Heart left ventricle (tissue), 16 donors: ENCODE measurements at places on chromosomes 11 and 22. TPM values are rescaled to one million over a fixed set of nuclear protein-coding genes. Genes with fewer than 3 reads are reported as not detected.

Gene SLC15A3
- total RNA-seq: 19.1 TPM

Gene MFNG
- total RNA-seq: 10.9 TPM

Gene GAL
- total RNA-seq: not detected

Gene CARD16
- total RNA-seq: 5.7 TPM

Gene RAB36
- total RNA-seq: 0.25 TPM

Gene GRAP2
- total RNA-seq: 5.0 TPM

Gene CHADL
- total RNA-seq: 11.1 TPM

Gene ZC3H12C
- 18.8 TPM for total RNA-seq

Gene RIMBP3B
- total RNA-seq: 0.38 TPM

GRCh38 chr11:102287964-102288724, 29.1 kb upstream of the BIRC3 start:
- peak; percentile 31 for DNase-seq
- H3K4me1 ChIP-seq: no peaks in the 10 kb centered on the region
- no peak overlapping the region for H3K4me3 ChIP-seq

DNA sequence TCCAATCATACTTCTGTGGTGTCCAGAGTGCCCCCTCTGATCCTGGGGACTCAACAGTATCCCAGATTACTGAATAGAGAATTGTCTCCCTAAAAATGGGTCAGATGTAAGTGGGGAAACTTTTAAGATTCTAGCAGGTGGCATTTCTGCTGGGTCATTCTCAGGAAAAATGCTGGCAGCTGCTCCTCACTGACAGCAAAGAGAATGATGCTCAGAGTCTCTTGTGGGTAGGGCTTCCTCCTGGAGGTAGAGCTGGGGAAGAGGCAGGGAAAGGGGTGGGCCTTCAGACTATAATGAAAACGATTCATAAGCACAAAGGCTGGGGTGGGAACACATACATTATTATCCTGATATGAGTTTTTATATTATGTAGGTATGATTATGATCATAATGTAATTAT, 647.2 kb downstream of the NELL1 start:
- H3K27me3 ChIP-seq: no peaks in the 10 kb centered on the region
- H3K4me3 ChIP-seq: no peak overlapping the region
- no peaks in the 10 kb centered on the region for H3K4me1 ChIP-seq
- no peak overlapping the region for H3K27ac ChIP-seq

- no peaks in the 10 kb centered on the region for H3K27me3 ChIP-seq
- H3K27ac ChIP-seq: no peak overlapping the region
- no peak for DNase-seq
- H3K4me3 ChIP-seq: no peak overlapping the region
- no peaks in the 10 kb centered on the region for H3K36me3 ChIP-seq
These were observed 22.0 kb upstream of the TUB start for GRCh38 chr11:8059030-8059429.

- no peaks in the 10 kb centered on the region for H3K27me3 ChIP-seq
- DNase-seq: peak; percentile 80
- peaks cover 15% of the 10 kb centered on the region for H3K4me1 ChIP-seq
- peaks cover 5% of the 10 kb centered on the region for H3K36me3 ChIP-seq
These were observed 155.7 kb downstream of the NAV2 start for GRCh38 chr11:19868281-19868821.

GRCh38 chr11:129828301-129828836, 12.7 kb downstream of the TMEM45B start:
- no peak overlapping the region for H3K27ac ChIP-seq
- H3K36me3 ChIP-seq: no peaks in the 10 kb centered on the region
- H3K27me3 ChIP-seq: no peaks in the 10 kb centered on the region
- H3K4me1 ChIP-seq: no peaks in the 10 kb centered on the region

GRCh38 chr11:79100093-79100910, 340.5 kb downstream of the TENM4 start:
- no peak overlapping the region for H3K27ac ChIP-seq
- DNase-seq: no peak
- peaks cover 3% of the 10 kb centered on the region for H3K27me3 ChIP-seq
- no peaks in the 10 kb centered on the region for H3K36me3 ChIP-seq
- no peak overlapping the region for H3K4me3 ChIP-seq
- no peaks in the 10 kb centered on the region for H3K4me1 ChIP-seq

GRCh38 chr11:128624269-128625175, 37.2 kb upstream of the ETS1 start:
- no peak overlapping the region for H3K27ac ChIP-seq
- peaks cover 20% of the 10 kb centered on the region for H3K4me1 ChIP-seq
- no peak overlapping the region for H3K4me3 ChIP-seq
- no peaks in the 10 kb centered on the region for H3K27me3 ChIP-seq
- DNase-seq: no peak

DNA sequence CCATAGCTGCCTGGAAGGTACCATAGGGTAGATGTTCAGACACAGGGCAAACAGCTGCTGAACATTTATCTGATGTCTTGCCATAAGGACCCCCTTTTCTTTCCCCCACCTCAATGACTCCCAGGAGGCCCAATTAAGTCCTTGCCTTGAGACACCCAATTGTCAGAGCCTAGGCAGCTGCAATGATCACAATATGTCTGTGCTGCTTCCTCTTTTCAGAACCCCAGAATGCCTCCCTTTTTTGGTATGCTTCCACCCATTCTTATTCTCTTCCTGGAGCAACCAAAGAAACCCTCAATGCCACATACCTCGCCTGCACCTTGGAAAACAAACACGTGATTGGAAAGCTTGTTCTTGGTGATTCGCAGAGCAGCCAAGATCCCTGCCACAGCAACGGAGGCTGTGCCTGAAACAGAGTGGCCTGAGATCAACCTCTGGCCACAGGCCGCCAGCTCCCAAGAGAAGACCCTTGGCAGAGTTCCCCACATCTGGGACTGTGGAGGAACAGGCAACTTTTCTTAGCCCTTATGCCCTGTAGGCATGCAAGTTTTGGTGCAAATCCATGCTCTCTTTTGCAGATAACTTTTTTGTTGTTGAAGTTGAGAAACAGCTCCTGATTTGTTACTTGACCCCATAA, 75.4 kb downstream of the CCDC81 start:
- no peak for DNase-seq
- H3K4me3 ChIP-seq: no peak overlapping the region
- H3K4me1 ChIP-seq: no peaks in the 10 kb centered on the region

- H3K4me3 ChIP-seq: no peak overlapping the region
- H3K4me1 ChIP-seq: no peaks in the 10 kb centered on the region
- H3K36me3 ChIP-seq: no peaks in the 10 kb centered on the region
- H3K27ac ChIP-seq: no peak overlapping the region
These were observed 22.5 kb downstream of the PRRG4 start for GRCh38 chr11:32852207-32852606.

DNA sequence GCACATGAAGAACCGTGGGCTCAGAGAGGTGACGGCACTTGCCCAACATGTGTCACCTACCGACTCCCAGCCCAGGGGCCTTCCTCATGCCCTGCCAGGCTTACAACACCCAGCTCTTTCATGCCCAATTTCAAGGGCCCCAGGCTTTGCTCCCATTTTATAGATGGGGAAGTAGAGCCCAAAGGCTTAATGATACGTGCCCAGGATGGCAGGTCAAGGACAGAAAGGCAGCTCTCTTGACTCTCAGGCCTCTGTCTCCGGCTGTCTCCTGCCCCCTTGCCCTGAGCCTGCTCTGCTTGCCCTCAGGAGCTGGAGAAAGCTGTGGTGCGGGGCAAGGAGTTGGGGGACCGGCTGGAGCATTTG, 9.0 kb downstream of the CCDC88B start:
- no peaks in the 10 kb centered on the region for H3K36me3 ChIP-seq
- H3K27ac ChIP-seq: no peak overlapping the region
- peaks cover 6% of the 10 kb centered on the region for H3K4me1 ChIP-seq
- H3K4me3 ChIP-seq: no peak overlapping the region
- DNase-seq: no peak
- H3K27me3 ChIP-seq: no peaks in the 10 kb centered on the region

DNA sequence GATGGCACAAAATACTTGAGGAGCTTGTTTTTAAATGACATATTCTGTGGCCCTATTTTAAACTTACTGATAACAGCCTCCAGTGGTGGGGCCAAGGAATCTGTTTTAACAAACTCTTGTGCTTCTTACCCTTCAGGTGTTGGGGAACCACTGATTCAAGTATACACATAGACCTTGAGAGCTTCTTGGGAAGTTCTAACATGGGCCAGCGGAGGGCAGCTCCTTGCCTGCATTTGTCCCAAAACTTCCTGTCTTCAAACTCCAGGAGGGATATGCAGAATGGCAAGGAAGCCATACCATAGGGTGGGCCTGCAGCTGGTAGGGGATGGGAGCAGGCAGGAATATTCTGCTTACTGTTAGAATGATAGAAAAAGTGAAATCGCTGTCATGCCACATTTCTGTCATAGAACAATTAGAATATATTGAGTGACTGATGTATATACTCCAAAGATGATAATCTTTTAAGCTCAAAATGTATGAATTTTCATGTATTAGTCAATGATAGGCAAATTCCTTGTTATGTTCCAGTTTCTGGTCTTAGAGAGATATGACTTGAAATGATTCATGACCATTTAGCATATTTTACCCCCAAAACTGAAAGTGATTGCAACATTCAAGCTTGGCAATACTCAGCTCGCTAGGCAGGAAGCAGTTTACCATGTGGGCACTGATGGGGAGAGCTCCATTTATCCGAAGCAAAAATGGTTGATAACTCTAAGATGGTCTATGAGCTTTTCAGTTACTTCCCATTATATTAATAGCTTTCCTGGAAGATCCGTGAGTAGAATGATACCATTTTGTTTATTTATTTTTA, 9.2 kb downstream of the EXT2 start:
- H3K27me3 ChIP-seq: no peaks in the 10 kb centered on the region
- H3K36me3 ChIP-seq: peaks cover 20% of the 10 kb centered on the region
- no peak for DNase-seq
- H3K4me3 ChIP-seq: no peak overlapping the region
- peaks cover 21% of the 10 kb centered on the region for H3K4me1 ChIP-seq

DNA sequence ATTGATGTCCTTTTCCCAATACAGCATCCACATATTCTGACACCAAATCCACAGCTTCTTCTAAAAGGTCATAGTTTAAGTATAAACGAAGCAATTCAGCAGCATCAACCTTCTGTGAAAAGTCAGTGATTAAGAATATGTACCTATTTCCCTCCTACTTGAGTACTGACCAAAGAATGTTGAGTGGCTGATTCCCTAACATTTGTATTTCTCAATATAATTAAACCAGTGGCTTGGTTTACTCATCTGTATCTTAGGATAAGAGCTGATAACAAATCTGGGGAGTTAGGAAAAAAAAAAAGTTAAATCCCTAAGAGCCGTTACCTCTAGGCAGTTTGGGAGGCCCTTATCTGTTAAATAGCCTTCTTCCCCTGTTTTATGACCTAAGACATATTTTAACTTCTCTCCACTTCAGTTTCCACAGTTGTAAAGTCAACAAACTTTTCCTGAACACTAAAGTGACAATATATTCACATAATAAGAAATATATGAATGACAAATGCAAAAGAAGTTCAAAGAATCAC, 16.0 kb upstream of the FNBP4 start:
- H3K27me3 ChIP-seq: no peaks in the 10 kb centered on the region
- peaks cover 25% of the 10 kb centered on the region for H3K4me1 ChIP-seq
- H3K27ac ChIP-seq: peak overlapping the region; percentile 75
- H3K4me3 ChIP-seq: no peak overlapping the region
- no peak for DNase-seq
- peaks cover 63% of the 10 kb centered on the region for H3K36me3 ChIP-seq

DNA sequence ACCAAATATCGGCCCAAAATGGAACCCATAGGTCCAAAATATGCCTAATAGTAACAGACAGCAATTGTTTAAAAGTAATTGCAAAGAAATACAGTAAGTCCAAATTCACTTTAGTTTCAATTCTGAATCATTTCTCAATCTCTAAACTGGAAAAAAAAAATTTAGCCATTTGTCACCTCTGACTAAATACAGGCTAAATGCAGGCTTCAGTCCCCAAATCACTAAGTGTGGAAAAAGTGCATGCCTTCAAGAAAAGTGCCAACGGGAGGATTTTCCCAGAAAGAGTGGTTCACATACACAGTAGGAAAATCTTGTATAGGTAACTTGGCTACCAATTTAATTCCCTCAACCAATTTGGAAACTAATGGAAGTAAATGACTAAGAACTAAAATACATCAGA, 35.7 kb downstream of the SIK3 start:
- DNase-seq: no peak
- no peak overlapping the region for H3K4me3 ChIP-seq
- no peaks in the 10 kb centered on the region for H3K27me3 ChIP-seq
- no peaks in the 10 kb centered on the region for H3K4me1 ChIP-seq
- H3K36me3 ChIP-seq: no peaks in the 10 kb centered on the region
